GOT3 (cell line): ENCODE measurements at places on chromosomes 2 and 18.
A peak's percentile ranks its signal among the peaks of the same experiment; 100 is the strongest.

DNA sequence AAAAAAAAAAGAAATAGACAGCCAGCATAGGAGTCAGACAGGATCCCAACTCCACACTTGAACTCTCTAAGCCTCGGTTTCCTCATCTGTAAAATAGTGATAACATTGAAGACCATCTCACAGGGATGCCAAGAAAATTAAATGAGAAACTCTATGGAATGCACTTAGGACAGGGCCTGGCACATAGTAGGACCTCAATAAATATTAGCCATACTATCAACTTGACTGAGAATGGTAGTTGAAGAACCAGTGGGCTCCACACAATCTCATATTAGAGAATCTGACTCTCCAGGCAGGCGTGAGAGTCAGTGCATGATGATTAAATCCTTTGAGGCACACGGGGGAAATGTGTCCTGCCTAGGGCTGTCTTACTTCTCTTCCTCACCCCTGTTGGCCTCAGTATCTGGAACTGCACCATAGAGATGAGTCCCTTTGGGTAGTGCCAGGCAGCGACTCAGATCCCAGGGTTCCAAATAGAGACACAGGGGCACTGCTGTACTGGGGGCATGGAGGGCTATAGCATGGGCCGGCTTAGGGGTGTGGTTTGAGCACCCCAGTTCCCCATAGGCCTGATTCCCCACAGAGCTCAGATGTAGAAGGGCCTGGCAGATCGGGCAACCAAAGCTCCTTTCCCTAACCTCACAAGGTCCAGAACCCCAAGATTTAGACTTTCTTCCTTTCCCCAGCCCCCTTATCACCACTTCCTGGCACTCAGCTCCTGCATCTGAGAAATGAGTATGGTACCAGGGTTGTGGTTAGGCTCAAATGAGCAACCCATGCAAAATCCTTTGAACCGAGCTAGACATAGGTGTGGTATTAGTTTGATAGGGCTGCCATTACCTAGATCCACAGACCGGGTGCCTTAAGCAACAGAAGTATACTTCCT, 51.3 kb upstream of the CAB39 start:
- no peak for DNase-seq

DNA sequence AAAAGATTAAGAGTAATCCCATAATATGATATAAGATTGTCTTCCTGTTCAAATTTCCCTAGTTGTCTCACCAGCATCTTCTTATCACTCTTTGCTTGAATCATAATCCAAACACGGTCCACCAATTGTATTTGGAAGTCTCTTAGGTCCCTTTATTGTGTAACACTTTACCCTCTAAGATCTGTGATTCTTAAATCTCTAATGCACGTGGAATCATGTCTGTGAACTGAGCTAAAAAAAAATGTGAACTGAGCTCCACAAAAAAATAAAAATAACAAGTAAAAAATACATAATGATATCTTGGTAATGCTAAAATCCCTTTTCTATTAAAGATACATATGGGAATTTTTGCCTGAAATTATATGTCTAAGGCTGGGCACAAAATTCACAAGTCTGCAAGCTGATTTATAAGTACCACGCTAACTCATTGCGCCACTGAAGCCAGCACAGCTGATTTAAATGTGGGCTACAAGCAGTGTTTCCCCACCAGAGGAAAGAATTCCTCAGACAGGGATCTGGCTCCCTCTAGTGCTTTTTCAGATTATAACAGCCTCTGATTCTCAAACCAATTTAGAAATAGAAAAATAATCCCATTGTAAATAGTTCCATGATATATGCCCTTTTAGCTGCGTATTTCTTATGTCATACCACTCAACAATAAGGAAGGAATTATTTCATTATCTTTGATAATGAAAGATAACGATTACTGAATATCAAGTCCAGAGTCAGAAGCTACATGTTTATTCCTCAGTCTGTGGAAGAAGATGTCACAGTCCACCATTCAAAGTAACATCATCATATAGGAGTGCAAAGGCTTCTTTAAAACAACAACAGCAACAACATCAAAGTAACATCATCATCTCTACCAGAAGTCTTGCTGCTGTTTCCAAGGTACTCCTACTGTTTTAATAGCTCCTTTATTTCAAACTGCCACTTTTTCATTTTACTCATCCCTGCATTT, 22.9 kb downstream of the RBM43 start:
- DNase-seq, result peak; percentile 4

DNA sequence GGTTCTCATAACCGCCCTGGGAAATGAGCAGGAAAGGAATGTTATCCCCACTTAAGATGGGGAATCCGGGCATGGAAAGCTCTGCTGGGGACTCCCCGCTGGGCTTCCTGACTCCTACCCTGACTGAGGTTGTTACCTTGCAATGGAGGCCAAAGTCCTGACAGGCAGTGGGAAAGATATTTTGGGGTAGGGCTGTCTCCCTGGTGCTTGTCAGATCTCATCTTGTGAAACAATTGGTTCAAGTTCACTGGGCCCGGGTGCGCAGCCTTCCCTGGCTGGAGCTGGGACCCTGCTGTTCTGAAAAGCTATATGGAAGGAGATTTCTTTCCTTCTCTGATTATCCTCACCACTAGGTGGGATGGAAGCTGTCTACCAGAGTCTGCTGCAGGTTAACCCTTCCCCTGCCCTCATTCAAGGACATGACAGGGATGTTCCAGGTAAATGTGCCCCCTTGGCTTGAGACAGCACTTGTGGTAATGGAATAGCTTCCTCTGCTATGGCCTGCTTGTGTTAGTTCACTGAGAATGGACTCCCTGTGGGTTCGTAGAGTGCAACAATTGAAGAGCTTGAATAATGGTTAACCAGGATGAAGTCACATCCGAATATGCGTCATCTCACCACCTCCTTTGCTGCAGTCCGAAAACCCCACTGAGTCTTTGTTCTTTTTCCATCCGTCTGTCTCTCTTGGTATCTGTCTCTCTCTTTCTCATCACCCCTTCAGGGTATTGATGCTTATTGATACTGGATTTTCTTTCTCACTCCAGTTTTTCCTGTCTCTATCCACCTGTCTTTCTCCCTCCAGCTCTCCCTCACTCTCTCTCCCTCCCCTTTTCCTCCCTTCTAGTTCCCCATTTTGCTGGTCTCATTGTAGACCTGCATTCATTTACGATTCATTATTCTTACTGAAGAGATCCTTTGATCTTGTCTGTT, 67.8 kb upstream of the EPAS1 start:
- no peak for DNase-seq

GRCh38 chr2:192559587-192559986, 364.9 kb upstream of the TMEFF2 start:
- DNase-seq, result no peak

- no peak for DNase-seq
Measured at GRCh38 chr18:55582325-55582724, 5.7 kb downstream of the TCF4 start.

DNA sequence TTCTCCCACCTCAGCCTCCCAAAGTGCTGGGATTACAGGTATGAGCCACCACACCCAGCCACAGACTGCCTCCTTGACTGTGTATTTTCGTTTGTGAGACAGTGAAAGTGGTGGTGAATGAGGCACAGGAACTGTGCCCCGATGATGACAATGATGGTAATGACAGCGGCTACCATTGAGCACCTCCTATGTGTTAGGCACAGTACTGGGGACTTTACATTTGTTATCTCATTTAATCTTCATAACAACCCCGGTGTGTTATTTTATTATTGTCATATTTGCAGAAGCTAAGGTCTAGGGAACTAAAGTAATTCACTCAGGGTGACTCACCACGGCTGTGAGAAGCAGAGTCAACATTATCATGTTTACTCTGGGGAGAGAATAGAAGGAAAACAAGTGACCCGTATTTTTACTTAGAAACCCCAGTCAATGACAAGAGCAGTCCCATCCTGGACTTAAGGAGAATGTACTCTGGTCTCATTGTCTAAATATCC, 77.6 kb upstream of the ALPP start:
- no peak for DNase-seq

DNA sequence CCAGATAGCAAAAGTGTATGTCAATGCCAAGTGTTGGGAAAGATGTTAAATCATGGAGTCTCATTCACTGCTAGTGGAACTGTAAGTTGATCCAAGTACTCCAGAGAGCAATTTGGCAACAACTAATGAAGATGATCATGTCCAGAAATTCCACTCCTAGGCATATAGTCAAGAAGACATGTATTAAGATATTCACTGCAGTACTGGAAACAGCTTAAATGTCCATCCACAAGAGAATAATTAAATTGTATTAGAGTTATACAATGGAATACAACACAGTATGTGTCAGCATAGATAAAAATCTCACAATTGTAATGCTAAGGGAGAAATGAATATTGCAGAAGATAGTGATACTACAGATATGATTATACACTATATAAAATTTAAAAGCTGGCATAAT, 15.2 kb upstream of the LBH start:
- no peak for DNase-seq

- DNase-seq, result no peak
Measured at GRCh38 chr2:80073134-80073561, 231.4 kb downstream of the LRRTM1 start.

DNA sequence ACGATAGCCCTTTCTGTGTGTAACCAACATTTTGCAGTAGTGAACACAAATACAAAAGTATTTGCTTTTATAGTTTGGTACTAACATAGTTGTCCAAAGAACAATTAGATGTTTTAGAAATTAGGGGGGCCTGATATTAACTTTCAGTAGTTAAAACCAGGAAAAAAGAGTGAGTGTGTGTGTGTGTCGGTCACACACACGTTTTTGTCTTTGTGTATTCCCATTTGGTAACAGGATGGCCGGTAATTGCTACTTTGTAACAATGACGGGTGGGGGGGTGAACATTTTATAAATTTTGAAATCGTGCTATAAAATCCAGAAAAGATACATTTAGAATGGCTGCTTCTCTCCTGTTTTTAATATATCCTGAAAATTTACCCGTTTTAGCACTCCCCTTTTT, 1.5 kb downstream of the PPIG start:
- DNase-seq, result no peak

DNA sequence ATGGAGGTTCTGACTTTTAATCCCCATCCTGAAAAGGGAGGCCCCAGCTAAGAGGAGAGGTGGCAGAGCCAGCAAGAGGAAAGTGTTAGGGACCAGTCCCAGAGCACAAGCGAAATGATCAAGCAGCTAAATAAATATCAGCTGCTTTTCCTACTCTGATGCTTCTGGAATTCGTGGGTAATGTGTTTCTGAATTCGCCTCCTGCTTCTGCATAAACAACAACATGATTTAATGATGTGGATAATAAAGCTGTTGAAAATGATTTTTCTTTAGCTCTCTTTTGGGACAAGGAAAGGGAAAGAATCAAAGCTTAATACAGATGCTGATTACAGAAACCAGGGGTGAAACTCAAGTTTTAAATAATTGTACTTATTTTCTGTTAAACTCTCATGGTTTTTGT, 329.7 kb downstream of the PDE11A start:
- DNase-seq, result no peak

DNA sequence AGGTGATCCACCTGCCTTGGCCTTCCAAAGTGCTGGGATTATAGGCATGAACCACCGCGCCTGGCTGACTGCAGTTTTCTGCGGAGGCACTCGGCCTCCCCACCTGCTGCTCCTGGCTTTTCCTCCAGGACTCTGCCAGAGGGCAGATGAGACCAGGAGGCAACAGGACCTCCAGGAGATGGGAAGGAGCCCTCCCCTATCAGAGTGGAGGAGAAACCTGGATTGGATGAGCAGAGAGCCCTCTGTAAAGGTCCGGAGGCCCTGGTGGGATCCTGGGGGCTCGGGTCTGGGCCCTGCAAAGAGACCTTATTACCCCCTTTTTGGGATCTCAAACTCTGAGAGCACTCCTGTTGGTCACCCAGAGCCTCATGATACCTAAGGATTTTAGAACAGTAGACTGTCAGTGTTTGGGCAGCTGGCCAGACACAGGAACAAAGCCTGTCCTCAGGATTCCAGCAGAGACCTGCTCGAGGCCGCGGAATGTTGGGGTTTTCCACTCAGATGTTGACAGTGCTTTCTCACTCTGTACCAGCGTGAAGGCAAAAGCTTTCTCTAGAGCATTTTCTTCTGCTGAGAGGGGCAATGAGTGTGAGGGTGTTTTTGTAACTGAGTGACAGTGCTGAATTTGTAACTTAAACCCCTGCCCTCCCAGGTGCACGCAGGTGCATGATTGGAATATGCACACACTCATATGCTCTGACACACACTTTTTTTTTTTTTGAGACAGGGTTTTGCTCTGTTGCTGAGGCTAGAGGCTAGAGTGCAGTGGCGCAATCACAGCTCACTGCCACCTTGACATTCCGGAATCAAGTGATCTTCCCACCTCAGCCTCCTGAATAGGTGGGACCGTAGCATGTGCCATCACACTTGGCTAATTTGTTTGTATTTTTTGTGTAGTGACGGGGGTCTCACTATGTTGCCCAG, 48.4 kb downstream of the NPPC start:
- no peak for DNase-seq

DNA sequence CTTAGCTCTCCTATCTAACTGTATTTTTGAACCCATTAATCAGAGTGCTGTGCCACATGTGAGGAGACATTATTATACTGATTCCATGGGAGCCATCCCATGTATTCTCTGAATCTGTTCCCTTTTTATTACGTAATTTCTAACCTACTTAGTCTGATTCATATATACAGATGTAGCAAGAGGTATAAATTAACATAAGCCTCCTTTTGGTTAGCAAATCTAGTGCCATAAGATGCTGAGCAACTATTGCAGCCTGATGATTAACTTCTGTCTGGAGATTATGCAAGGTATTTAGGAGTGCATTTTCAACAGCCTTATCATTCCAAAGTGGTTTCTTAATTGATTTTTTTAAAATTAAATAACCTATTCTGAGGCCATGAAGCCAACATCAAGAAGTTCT, 114.1 kb upstream of the MSH2 start:
- DNase-seq, result no peak

DNA sequence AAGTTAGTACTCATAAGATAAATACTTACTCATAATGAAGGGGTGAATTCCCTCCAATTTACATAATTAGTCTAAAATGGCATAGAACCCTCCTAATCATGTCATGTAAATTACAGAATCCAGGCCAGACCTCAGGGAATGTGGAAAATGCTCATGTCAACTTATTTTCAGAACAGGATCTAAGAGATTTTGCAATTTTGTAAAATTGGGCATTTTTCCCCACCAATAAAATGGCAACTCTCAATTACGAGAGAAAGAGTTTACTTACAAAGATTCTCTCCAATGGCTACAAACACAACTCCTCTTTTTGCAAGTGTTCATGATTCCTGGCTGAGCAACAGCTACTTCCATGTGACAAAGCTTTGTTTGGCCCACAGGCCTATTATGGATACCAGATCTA, 33.8 kb upstream of the SP5 start:
- no peak for DNase-seq

DNA sequence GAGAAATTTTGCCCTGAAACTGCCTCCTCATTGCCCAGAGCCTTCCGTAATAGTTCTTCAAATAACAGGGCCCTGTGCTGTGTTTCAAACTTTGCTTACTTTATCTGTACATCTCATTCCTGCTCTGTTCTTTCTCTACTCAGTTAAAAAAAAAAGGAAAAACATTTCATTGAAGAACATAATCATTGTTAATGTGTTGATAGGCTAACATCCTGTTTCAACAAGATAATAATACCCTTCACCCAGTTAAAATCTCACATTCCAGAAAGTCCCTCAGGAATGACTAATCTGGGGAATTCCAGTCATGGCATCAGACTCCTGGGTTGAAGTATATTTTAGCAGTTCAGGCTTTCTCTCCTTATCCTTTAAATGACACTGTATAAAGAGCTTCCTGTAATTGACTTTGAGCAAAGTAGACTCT, 45.6 kb upstream of the ITGAV start:
- no peak for DNase-seq
